Activated CD4-positive, alpha-beta T cell treated with anti-CD3 and anti-CD28 coated beads, Interleukin-2, amount 50 U/mL, for 24 hours (primary cell): ENCODE measurements at places on chromosomes 11 and 22.

DNA sequence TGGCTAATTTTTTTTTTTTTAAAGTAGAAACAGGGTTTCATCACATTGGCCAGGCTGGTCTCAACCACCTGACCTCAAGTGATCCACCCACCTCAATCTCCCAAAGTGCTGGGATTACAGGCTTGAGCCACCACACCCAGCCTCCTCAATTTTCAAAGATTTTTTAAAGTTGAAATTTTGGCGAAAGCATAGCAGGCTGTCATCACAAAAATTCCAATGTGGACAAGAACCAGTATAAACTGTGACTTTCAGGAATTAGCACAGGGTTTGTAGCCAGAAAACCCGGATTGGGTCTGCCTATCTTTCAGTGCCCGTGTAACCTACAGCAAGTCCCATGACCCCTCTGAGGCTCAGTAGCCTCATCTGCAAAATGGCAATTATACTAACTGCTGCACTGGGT lies 80.2 kb downstream of the SGSM3 start:
- DNase-seq: no peak

GRCh38 chr22:20315337-20316216 lies 4.3 kb downstream of the DGCR6L start:
- no peak for DNase-seq

GRCh38 chr22:49307870-49308269 lies 519.8 kb downstream of the BRD1 start:
- DNase-seq: no peak

DNA sequence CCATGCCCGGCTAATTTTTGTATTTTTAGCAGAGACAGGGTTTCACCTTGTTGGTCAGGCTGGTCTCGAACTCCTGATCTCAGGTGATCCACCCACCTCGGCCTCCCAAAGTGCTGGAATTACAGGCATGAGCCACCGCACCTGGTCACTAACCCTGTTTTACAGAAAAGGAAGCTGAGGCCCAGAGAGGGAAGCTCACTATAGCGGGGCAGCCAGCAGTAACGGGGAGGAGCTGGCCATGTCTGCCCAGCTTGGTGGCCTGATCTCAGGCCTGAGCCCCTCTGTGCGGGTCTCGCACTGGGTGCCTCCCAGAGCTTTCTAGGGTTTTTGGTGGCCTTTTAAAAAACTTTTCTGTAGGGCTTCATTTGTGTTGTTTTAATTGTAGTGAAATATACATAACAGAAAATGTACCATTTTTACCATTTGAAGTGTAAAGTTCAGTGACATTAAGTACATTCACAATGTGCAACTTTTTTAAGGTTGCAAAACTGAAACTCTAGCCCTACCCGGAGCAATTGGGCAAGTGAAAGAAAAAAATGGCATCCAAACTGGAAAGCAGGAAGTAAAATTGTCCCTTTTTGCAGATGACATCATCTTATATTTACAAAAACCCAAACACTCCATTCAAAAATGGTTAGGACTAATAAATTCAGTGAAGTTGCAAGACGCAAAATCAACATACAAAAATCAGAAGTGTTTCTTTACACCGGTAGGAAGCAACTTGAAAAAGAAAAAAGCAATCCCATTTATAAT lies 14.5 kb upstream of the CYTH4 start:
- no peak for DNase-seq

DNA sequence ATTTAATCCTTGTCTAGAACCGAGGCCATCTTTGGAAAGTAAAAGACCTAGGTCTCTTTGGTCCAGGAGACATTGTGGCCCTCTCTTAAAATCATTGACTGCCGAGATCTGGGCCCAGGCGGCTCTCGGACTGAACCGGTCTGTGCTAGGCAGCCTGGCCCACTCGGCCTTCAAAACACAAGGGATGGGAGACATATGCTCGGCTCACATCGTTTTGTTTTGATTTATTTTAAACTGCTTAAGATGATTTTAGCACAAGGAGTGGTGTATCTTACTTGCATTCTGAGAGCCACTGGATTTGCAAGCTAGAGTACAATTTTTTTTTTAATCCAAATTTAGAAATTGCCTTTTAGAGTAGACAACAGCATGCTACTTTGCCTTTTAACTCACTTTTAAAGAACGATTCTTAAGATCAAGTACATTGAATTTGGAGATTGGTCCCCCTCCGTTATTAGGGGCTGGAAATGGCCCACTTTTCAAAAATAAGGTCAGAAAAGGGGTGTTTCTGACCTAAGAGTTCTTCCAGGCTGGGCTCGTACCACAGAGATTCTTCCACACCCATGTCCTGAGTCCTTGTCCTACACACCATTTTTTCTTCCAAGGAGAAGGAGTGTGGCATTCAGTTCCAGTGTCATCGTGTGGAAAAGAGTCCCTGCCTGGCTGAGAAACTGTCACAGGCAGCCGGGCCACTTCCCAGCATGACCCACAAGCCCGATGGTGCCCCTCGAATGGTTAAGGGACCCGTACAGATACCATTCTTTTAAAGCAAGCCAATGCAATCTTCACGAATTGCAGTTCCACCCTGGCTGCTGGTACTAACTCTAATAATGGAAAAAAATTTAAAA lies 80.5 kb upstream of the WNT7B start:
- no peak for DNase-seq

DNA sequence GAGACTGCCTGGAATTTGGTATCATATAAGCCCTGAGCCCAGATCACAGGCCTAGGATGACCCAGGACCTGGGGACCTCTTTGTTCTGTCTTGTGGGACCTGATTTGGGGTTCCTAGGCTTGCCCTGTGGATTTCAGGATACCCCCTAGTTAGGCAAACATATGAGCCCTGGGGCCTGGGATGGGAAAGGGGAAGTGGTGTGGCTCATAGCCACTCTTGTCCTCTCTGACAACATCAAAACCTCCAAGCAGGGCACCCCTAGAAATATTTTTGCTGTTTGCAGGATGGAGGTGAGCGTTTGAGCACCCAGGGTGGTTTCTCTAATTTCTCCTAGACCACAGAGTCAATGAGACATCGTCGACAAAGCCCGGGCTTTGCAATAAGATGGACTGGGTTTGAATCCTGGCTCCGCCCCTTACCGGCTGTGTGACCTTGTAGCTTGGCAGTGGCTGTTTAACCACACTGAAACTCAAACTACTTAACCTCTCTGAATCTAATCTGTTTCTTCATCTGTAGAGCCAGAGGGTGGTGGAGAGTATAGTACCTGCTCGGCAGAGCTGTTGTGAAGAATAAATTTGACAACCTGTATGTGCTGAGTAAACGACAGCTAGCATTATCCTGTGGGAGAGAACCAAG lies 5.3 kb upstream of the LRRC10B start:
- DNase-seq: no peak

DNA sequence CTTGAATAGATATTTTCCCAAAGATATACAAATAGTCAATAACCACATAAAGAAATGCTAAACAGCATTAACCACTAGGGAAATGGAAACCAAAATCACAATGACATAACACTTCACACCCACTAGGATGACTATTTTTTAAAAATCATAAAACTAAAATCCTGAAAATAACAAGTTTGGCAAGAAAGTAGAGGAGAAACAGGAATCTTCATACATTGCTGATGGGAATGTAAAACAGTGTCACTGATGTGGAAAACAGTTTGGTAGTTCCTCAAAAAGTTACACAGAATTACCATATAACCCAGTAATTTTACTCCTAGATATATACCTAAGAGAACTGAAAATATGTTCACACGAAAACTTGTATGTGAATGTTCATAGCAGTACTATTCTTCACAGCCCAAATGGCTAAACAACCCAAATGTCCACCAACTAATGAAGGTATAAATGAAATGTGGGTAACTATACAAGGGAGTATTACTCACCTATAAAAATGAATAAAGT lies 12.5 kb downstream of the PICALM start:
- DNase-seq: no peak

DNA sequence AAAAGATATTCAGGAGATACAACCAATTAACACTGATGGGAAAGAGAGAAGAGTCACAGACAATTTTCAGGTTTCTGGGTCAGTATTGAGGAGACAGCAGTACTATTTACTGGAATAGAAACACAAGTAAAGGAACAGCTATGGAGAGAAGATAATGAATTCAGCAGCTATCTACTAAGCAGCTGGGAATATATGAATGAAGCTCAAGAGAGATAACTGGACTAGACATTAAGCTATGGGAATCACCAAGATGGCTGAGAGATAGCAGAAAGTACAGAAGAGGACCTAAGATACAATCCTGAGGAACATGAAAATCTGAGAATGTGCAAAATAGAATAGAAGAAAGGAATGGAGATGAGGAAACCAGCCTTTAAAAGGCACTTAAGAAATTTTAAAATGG lies 15.9 kb downstream of the ALG9 start:
- DNase-seq: no peak

DNA sequence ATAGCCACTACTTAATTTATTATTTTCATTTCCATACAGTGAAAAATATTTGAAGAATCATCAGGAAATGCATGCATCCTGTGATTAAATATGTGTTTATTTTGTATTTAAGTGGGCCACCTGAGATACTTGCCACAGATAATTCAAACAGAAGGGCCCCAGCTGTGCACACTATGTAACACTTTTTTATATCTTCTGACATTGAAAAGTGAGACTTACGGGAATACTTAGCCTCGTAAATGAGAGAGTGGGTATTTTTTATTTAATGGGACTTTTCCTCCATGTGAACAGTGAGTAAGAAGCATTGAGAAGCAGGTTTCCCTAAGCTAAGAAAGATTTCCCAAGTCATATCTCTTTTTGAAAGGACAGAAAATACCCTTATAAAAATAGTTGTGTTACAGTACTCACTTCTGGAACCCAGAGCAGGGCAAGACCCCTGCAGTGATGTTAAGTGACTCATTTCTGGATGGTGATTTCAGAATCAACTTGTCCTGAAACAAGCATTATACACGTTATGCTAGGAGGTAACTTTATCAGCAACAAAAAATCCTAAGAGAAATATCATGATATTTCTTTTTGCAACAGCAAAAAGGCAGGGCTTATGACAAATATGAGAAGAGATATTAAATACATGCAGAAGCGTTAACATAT lies 478.1 kb upstream of the CHORDC1 start:
- no peak for DNase-seq

DNA sequence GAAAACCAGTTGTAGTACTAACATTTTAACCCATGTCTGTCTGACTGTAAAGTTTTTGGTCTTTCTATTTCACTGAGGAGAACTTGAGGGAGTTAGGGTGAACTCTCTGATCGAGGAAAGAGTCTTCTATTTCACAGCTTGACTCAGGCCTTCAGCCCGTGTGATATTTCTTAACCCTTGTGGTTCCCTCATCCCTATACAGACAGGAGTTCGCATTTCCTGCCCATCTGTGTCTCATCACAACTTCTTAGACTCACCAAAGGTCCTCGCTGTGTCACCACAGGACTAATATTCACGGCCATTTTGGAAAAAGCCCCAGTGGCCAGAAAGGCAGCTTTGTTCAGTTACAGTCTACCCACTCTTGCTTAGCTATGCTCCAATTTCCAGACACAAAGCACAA lies 172.8 kb downstream of the FAM181B start:
- no peak for DNase-seq

DNA sequence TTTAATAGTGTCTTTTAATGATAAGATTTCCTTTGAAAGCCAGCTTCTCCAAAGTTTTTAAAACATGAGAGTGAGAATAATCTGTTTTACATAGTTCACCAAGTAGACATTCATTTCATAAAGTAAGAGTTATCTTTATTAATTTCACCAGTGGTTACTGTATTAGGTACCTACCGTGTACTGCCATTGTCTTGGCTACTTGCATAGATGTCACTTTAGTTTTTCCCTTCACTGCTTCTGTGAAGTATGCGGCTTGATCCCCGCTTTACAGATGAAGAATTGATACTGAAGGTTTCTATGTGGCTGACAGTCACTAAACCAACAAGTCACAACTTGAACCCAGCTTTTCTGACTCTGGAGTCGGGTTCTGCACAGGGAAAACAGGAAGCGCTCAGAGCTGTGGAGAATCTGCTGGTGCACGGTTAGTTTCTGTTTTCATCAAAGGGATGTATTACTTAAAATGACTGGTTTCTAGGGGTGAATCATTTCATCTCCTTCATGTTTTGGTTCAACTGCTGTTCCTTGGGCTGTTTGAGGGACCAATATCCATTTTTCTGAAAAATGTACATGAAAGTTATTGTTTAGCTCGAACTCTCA lies 39.3 kb upstream of the MYO18B start:
- no peak for DNase-seq

GRCh38 chr11:7160814-7161489 lies 72.2 kb downstream of the RBMXL2 start:
- no peak for DNase-seq

- DNase-seq: no peak
Measured at GRCh38 chr22:22678970-22679369, 34.6 kb downstream of the GGTLC2 start.

DNA sequence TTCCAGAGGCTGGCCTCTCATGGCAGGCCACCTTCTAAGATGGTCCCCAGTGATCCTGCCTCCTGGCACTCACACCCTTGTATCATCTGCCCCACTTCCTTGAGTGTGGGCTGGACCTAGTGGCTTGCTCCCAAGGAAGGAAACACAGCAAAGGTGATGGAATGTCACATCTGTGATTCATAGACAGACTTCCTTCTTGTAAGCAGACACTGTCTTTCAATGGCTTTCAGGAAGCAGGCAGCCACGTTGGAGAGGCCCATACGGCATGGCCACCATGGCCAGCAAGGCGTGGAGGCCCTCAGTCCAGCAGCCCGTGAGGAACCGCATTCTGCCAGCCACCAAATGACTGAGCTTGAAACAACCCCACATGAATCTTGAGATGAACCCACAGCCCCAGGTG lies 11.3 kb downstream of the LMO1 start:
- no peak for DNase-seq

- DNase-seq: peak; percentile 83
Measured at GRCh38 chr22:23849009-23850006, 8.4 kb upstream of the SLC2A11 start.

- no peak for DNase-seq
Measured at GRCh38 chr11:76769645-76770586, 13.2 kb upstream of the TSKU start.

- no peak for DNase-seq
Measured at GRCh38 chr11:66432597-66432996, 6.1 kb downstream of the MRPL11 start.

GRCh38 chr11:45846174-45846675 lies 1.1 kb upstream of the CRY2 start:
- DNase-seq: no peak

- no peak for DNase-seq
Measured at GRCh38 chr11:117819096-117820040, 5.2 kb downstream of the FXYD2 start.
